ENCODE measurements at places on chromosomes 13 and 19. TPM values are rescaled to one million over a fixed set of nuclear protein-coding genes. Genes with fewer than 3 reads are reported as not detected.

GRCh38 chr13:29548722-29549121, 46.8 kb downstream of the SLC7A1 start:
- DNase-seq: no peak

DNA sequence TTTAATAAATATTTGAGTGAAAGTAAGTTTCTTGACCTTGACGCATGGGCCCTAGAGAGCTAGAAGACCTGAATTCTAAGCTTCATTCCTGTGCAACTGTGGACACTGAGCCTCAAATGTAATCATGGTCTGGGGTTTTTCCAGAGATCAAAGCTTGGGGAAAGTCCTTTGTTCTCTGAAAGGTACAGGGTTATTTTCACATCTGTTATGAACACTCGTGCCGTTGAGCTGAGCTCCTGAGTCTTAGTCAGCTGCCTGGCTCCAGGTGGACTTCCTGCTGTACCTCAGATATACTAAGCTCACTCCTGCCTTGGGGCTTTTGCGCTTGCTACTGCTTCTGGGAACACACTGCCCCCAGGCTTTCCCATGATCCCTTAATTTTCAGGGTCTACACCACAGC, 7.5 kb upstream of the ZBTB32 start:
- no peak for DNase-seq

Gene ZNF440
- 13.6 TPM for total RNA-seq

DNA sequence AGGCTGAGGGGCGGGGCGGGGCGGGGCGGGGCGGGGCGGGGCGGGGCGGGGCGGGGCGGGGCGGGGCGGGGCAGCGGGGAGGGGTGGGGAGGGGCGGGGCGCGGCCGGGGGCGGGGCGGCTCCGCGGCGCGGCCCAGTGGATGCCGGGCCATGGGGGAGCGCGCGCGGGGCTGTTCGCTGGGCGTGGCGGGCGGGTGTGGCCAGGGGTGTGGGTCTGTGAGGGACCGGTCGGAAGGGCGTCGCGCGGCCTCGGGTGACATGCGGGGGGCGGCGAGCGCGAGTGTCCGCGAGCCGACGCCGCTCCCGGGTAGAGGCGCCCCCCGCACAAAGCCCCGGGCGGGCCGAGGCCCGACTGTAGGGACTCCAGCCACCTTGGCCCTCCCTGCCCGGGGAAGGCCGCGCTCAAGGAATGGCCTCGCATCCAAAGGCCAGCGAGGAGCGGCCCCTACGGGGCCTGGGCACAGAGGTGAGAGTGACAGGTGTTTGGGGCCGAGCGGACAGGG, at the start of gene ZFP28:
TSS of gene ZFP28 (plus strand) at position 188 of the 503 bp plus-strand sequence. CDS start at position 259, 71 bp downstream.
- DNase-seq: peak; percentile 71

DNA sequence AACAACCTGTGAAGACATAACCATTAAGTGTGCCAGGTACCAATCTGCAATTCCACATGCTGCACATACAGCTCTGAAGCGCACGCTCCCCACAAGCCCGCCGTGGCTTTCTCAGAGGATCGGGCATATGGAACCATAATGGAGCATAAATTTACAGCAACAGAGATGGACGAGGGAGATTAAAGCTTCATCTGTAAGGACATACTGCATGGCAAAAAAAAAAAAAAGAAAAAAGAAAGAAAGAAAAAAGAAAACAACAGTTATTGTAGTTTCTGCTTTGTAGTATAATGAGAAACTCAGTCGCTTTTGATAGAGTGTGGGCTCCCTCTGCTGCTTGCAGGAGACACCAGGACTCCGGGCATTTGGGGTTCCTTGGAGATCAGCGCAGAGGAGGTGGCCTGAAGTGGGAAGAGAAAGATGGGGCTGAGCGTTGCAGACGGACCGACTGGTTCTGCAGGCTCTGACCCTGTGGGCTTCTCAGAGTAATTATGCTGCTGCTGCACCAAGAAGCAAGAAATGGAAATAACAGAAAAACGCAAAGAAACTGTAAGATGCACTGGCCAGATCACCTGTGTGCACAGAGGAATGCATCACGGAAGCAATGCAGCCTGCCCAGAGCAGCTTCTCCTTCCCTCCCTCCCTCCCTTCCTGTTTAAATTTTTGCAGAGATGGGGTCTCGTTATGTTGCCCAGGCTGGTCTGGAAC, 10.8 kb upstream of the PDCD5 start:
- peak; percentile 57 for DNase-seq

- no peak for DNase-seq
These were observed 1.5 kb downstream of the AKT2 start for GRCh38 chr19:40283414-40284250.

All from MG63 (cell line).